Neural progenitor cell (in vitro differentiated cells): ENCODE measurements at places on chromosomes 11 and 22.

DNA sequence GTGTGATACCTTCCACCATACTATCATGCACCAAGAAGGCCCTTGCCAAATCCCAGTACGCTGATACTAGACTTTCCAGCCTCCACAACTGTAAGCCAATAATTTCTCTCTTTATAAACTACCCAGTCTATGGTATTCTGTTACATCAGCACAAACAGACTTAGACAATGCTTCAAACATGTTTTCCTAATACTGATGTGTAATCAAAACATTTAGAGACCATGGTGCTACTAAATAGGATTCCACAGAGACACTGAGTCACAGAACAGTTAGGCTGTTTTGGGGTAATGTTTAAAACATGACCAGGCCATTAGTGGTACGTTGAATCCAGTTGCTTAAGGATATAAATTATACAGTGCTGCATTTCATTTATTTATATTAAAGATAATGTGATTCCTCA is 103.7 kb downstream of the PICALM start:
- no peak for DNase-seq

DNA sequence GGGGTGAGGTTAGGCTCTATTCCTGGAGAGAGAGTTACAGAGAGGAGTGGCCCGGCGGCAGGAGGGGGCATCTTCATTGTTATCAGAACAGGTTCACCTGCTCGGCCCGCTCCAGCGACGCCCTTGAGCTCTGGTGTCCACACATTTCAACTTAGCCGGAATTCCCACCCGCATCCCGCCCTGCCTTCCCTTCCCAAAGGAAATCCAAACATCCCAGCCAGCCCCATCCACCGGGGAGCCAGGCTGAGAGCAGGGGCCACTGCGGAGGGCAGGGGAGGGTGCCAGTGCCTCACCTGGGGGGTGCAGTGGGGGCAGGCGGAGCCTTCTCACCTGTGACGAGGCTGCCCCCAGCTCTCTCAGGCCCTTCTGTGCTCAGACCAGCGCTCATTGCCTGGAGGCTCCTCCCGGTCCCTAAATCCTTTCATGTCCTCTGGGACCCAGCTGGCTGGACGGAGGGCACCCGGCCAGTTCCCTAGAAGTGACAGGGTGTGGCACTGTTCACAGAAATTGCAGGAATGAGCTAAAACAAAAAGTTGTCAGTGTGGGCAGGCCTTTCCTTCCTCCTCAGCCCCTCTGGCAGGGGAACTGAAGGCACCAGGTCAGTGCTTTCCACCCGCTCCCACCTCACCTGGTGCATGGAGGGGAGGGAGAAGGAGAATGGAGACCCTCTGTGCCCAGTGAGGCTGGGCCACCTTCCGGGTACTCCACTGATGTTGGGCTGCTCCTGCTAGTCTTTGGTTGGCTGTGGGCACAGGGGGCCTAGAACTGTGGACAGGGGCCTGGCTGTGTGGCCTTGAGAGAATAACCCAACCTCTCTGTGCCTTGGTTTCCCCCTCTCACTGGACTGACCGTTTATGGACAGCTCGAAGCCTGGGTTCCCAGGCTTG is 2.2 kb upstream of the MRGPRG start:
- DNase-seq: no peak

GRCh38 chr11:126224647-126225294 is 13.2 kb downstream of the FAM118B start:
- DNase-seq: no peak

DNA sequence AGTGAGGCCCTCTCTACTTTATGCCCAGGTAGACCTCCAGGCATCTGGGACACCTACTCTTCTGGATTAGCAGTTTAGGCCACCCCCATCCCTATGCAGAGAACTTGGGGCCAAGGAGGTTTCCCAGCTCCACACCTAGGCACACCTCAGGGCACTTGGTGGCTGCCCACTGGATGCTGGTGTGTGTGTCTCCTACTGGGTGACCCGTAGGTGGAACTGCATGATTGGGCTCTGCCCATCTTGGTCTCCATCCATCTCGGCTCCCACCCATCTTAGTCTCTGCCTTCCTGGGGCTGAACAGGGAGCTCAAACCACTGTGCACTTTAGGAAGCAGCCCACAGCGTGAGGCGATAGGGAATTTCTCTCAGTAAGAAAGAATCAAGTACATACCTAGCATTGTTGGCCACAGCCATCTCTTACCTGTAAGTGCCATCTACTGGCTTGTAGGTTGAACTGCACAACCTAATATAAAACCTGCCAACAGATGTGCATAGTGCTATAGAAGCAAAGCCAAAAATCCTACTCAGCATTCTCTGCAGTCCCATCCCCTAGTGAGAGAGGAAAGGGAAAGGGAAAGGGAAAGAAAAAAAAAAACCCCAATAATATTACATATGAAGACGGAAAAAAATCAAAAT is 61.6 kb upstream of the PTPN5 start:
- DNase-seq: peak; percentile 69

- no peak for DNase-seq
Observed at GRCh38 chr11:114977651-114978050, 299.3 kb downstream of the NXPE2 start.

DNA sequence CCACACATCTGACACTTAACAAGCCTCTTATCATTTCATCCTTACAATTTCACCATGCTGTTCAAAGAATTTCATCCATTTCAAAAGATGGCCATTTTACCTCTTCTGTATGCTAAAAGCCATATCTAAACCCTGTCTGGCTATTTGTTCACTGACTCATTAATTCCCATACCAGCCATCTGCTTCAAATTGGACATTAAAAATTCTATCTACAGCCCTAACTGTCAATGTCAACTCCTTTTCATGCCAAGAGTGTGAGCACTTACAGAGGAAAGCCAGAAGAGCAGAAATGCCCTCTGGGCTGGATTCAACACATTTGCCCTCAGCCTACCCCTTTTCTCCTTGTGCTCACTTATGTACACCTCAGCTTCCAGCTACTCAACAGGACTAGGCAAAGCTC is 59.2 kb downstream of the SYTL2 start:
- DNase-seq: no peak

DNA sequence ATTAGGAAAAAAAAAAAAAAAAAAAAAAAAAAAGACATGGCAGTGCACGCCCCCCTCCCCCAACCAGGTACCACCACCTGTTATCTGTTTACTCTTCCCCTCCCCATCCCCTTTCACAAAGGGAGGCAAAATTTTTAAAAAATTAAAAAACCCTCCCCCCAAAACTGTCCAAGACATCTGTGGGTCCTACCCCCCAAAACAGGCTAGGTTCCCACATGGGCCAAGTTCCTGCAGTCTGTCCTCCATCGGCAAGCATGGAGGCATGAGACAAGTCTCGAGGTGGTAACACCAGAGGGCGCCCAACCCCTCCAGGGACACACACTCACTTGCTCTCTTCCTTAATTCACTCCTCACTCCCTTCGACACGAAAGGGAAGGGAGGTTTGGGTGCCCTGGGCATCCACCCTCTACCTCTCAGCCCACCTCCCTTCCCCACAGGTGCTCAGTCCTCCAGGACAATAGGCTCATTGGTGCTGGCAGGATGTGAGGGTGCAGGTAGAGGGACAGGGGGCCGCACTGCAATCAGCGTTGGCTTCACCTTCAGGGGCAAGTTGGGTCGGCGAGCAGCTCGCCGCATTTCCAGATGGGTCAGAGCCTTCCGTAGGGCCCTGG is 2.2 kb upstream of the TUT1 start:
- peak; percentile 88 for DNase-seq

GRCh38 chr11:130426837-130427341 is 1.5 kb downstream of the ADAMTS8 start:
- no peak for DNase-seq

GRCh38 chr11:37942081-37942480 is 1344.0 kb upstream of the RAG2 start:
- no peak for DNase-seq

DNA sequence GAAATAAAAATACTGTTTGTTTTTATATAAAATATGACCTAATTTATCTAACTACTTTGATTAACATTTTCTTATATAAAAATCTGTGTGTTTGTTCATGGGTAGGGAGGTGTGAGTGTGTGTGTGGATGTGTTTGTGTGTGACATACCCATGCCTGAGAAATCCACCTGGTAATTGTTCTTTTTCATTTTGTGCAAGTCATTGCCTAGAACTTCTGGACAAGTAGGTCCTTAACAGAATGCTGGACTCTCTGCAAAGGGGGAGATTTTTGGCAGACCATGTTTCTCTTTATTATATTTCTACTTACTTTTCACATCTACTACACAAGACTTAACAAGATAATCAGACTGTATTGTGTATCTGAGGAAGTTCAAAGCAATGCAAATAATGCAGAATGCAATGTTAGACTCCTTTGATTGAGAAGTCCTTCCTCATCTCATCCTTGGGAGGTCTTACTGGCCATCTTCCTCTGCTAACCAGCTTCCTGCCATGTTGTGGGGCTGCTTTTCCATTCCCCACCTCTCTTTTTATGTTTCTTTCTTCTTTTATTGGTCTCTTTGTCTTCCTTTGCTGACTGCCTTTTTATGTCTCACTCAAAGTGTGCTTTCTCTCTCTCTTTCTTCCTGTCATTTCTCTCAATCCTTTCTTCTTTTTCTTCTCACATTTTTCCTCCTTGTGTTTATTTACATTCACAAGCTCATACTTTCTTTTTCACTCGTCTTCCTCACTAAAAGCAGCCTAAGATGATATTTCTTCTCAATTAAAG is 1017.0 kb upstream of the CNTN5 start:
- no peak for DNase-seq
